Foreskin keratinocyte (primary cell): ENCODE measurements at places on chromosomes 16 and 17.

- DNase-seq, result no peak
Observed at GRCh38 chr17:45222996-45223538, 1.4 kb downstream of the FMNL1 start.

- DNase-seq, result peak; percentile 49
Observed at GRCh38 chr16:13866073-13866472, 53.9 kb upstream of the ERCC4 start.

DNA sequence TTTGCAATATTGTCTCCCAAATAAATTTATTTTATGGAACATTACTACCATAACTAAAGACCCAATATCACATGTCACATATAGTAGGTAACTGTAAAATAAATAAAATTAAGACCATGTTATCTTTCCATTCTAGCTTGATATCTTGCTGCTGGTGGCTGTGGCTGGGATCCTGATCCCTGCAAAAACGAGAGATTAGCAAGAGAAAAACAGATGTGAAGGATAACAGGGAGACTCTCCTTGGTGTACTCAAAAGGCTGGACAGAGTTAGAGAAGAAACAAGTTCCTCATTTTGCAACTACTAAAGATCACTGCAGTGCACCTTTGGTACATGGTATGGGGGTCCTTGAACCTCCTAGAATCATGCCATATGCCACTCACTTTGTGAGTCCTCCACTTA, 49.7 kb downstream of the ARHGAP27 start:
- DNase-seq, result no peak

GRCh38 chr17:9670596-9670995, 25.3 kb downstream of the USP43 start:
- no peak for DNase-seq

- peak; percentile 56 for DNase-seq
Observed at GRCh38 chr16:85306071-85306792, 194.0 kb upstream of the CIBAR2 start.

- DNase-seq, result no peak
Observed at GRCh38 chr16:47156680-47157215, 13.0 kb upstream of the NETO2 start.

DNA sequence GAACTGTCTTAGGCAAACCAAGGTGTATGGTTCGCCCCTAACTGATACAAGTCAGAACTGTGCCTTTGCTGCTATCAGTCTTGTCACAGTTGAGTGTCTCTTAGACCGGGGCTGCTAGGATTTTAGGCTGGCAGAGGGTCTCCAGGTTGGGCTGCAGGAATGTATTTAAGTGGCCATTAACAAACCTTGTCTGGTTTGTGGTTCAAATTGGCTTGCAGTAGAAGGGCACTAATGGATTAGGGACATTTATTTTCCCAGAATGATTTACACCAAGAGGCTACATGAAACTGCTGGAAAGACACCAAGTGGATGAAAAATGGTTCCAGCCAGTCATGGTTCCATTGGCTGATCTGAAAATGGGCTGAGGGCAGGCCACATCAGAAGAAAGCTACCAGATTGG, 5.1 kb downstream of the VAT1L start:
- no peak for DNase-seq

GRCh38 chr17:44961921-44962350, 6.2 kb downstream of the C1QL1 start:
- no peak for DNase-seq

DNA sequence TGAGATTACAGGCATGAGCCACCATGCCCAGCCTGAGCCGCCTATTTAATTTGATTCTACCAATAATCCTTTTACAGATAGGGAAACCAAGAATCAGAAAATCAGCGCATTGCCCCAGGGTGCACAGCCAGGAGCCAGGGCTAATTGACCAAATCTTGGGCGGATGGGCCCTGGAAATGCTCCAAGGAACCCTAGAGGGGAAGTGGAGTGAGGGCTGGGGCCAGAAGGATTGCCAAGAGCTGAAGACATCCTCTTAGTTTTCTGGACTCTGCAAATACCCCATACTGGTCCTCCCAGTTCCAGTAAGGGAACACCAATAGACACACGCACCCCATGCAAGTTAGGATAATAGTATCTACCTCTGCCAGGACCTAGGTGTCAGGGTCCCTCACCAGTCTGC, 3.8 kb downstream of the FHOD1 start:
- DNase-seq, result no peak

GRCh38 chr16:67528870-67529581, 397 bp downstream of the RIPOR1 start:
- DNase-seq, result no peak

DNA sequence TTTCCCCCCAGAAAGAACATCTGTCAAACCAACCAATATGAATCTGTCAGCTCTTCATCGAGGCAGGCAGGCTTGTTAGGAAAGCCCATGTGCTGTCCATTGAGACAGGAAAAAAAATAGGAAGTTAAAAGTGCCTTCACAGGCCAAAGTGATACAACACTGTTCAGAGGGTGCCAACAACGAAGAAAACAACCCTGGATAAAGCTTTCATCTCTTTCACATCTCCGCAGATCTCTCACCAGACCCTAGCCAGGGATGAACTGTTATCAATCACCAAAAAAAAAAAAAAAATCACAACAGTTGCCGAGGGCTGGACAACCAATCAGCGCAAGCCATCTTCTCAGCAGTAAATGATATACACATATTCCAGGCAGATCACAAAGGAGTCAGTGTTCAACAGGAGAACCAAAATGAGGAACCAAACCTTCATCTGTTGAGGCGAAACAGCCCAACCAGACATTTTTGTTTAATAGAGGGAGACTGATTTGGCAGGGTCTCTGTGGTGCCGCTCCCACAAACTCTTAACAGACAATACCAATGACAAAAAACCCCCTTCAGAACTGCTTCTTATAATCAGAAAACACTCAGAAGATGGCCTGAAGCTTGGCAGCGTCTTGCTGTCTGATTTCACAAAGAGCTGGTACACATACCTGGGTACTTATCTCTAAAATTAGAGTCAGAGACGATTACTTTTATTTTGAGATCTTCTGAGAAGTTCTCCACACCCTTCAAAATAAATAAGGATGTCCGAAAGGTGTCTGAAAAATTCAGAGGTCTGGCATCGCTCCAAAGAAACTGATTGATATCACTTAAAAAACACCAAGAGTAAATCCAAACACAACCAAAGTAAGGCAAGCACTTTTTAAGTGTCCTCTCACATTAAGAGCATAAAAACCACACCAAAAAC, 1.8 kb downstream of the MAP3K14 start:
- DNase-seq, result no peak

GRCh38 chr16:63461248-63461841, 1425.1 kb upstream of the CDH8 start:
- no peak for DNase-seq

DNA sequence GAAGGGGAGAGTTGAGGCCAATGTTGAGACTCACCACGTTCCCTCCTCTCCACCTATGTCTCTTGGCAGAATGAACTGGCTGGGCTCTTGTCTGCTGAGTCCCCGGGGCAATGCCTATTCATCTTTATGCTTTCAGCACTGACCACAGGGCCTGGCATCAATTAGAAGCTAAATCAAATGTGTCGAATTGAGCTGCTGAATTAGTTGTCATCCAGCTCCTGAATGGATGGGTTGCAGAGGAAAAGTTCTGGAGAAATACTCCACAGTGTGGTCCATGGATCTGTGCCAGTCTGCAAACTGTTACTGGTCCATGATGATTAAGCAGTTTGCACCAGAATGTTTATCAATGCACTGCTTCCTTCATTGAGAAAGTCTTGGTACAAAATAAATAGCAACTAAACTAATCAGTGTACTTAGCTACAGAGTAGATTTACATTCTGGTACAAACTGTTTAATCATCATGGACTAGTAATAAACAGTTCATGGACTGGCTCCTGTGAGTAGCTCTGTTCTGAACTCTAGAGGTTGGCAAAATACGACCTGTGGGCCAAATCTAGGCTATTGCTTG, 4.6 kb downstream of the CNGB1 start:
- no peak for DNase-seq

GRCh38 chr16:75801307-75801706, 75.0 kb upstream of the CPHXL start:
- no peak for DNase-seq

GRCh38 chr17:9227819-9228407, 206.6 kb downstream of the NTN1 start:
- DNase-seq, result no peak

GRCh38 chr17:78414178-78415162, 36.0 kb downstream of the PGS1 start:
- no peak for DNase-seq

DNA sequence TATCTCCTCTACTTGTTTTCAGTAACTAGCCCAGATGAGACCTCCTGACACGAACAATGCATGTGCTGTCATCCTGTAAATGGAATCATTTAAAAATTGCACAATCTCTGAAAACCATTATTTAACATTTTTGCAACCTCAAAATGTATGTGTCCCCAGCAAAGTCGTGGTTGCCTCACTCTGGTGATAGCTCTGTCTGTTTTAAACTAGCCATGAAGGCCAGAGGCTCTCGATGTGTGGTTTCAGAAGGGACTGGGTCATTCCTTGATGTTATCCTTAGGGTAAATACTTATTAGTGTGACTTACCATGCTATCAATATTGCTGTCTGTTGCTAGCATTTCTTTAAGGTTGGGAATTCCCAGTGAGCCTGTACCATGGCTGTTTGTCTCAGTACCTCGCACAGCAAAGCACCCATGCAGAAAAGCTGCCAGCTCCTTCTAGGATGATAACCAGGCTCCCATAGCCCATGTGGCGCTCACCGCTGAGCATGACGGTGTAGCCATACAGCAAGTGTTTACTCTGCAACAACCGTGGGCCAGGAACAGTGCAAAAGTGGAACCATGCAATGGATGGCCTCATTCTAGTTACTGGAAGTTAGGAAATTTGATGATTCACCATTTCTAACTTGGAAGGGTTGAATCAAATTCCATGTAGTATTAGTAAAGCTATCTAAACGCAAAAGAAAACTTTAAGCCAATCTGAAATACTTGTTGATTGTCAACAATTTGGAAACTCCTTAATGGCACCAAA, 2.9 kb upstream of the PGS1 start:
- peak; percentile 74 for DNase-seq

- peak; percentile 73 for DNase-seq
Observed at GRCh38 chr16:80806927-80807340, 2.5 kb upstream of the CDYL2 start.

DNA sequence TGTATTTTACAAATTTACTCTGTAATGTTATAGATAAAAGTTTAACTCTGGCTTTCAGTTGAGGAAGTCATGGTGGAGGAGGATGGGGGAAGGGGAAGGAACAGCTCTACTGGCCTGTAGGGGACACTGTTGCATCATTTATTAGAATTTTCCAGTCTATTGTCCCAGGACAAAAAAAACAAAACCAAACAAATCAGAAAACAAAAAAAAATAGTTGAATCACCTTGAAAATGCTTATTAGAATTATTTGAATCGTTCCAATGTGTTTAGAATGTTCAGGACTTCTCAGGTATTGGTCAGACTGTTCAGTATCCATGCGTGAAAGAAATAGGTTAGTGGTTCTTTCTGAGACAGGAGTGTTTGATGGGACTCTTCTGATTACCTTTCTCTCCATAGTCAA, 242.0 kb downstream of the FTO start:
- DNase-seq, result peak; percentile 15

DNA sequence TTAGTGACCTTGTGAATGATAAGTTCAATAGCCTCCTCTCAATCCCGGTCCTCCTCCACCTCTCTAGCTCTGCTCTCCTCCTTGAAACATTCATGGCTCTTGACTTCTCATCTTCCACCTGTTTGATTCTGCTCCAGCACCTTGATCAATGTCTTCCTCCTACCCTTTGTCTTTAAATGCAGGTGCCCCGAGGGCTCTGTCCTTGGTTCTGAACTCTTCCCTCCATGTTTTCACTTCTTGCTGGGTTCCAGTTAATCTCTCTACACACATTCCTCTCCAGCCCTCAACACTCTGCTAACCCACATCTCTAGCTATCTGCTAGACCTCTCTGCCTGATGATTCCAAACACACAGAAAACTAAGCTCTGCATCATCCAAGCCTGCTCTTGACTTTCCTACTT, 13.4 kb downstream of the CD300E start:
- DNase-seq, result no peak

DNA sequence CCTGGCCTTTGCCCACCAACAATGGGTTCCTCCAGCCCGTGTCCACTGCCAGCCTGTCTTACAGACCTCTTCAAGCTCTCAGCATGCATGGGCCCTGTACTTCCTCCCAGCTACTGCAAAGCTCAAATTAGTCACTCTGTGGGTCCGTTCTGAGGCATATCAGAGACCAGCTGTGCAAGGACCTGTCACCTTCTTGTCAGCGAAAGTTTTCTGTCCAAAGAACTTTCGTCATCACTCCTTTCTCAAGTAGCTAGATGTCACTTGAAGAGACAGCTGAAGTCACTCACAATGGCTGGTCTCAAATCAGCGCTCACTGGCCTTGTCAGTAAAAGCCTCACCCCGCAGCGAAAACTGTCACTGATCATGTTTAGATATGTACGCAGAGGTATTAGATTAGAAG, 91.4 kb upstream of the DYNLRB2 start:
- no peak for DNase-seq

- DNase-seq, result no peak
Observed at GRCh38 chr16:19295393-19295792, 9.9 kb downstream of the CLEC19A start.

- DNase-seq, result no peak
Observed at GRCh38 chr17:47955497-47956461, 1.9 kb downstream of the PRR15L start.

GRCh38 chr17:66423056-66423955, 120.9 kb downstream of the PRKCA start:
- DNase-seq, result no peak

- DNase-seq, result no peak
Observed at GRCh38 chr17:15882777-15883176, 62.2 kb upstream of the ADORA2B start.

GRCh38 chr17:81635973-81636504, 873 bp downstream of the NPLOC4 start:
- DNase-seq, result no peak

DNA sequence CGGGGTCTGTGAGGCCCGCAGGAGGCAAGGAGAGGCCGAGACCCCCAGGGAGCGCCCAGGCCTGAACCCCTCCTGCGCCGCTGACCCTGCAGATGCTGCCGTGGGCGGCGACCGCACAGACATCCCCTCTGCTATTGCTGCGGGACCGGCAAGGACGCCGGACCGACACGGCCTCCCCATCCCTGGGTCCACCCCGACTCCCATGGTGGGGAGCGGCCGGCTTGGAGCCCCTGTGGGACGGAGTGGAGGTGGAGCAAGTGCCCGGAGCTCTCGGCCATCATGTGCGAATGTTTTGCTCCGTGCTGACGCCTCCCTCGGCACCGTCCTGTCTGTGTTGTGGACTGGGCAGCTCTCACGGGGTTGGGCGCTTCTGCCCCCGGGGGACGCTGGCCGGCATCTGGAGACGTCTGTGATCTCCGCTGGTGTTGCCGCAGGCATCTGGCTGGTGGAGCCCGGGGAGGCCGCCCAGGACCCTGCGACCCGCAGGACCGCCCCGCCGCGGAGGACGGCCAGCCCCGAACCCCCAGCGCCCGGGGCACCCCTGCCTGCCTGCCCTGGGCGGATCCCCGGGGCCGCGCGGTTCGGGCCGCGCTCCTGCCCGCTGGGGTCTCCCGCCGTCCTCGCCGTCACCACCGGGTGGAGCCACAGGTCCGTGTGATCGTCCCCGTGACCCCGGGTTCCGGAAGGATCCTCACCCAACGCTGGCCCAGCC, 12.8 kb upstream of the GNG13 start:
- no peak for DNase-seq

GRCh38 chr16:20259541-20259940, 67.8 kb downstream of the GP2 start:
- DNase-seq, result no peak
